ENCODE measurements at places on chromosomes 2 and 18. TPM values are rescaled to one million over a fixed set of nuclear protein-coding genes. Genes with fewer than 3 reads are reported as not detected.
A peak's percentile ranks its signal among the peaks of the same experiment; 100 is the strongest.

DNA sequence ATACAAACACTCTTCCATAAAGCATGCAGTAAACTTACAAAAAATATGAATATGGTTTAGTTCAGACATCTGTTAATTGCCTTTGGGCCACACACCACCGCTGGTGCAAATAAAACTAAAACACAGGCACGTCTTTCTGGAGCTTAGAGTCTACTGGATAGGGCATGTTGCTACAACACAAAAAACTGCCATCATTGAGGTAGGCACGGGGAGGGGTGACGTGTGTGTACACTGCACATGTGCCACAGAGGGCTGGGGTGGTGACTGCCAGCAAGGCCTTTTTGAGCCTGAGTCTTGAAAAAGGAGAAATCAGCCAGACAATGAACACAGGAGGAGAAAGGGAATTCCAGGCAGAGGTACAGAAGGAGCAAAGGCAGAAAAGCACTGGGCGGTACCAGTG, 5.1 kb downstream of the SERPINE2 start:
- H3K27me3 ChIP-seq = peaks cover 24% of the 10 kb centered on the region
- H3K4me3 ChIP-seq = no peak overlapping the region
- no peak for DNase-seq
- peaks cover 3% of the 10 kb centered on the region for H3K36me3 ChIP-seq
- H3K4me1 ChIP-seq = peaks cover 40% of the 10 kb centered on the region

Gene C2orf66
- total RNA-seq = 0.20 TPM

DNA sequence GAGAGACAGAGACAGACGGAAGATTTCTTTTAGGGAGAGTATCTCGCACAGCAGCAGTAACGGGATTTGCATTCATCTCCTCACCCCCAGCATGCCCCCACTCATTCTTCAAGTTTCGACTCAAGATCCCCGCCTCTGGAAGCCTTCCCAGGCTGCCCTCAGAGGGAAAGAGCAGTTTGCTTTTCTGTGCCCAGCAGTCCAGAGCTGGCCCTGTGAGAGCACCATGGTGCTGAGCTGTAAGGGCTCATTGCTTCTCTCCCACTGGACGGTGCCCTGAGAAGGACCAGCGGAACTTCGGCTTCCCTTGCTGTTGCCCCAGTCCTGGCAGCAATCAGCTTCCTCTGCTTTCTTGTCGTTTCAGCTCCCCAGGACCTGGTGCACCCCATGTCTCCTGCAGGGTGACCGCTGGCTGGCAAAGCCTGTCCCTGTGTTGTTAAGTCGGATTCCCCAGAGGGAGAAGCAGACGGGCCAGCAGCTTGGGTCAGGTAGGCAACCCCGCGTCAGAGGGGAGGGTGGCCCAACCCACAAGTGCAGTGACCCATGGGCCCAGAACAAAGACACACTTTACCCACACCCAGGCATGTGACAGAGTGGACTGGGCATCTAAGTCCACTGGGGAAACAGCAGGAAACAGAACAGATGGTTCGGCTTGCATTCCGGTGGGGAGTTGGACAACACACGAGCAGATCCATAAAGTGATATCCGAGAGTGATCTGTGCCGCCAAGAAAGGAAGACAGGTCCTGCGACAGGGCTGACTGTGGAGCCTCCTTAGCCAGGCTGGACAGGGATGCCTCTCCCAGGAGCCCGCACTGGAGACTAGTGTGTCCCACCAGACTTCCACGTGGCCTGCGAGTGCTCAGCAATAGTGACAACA, 36.6 kb downstream of the TMEM177 start:
- no peak overlapping the region for H3K27ac ChIP-seq
- DNase-seq = no peak
- no peaks in the 10 kb centered on the region for H3K36me3 ChIP-seq
- no peaks in the 10 kb centered on the region for H3K4me1 ChIP-seq
- no peaks in the 10 kb centered on the region for H3K27me3 ChIP-seq
- no peak overlapping the region for H3K4me3 ChIP-seq

Gene GDF7
- not detected for total RNA-seq

DNA sequence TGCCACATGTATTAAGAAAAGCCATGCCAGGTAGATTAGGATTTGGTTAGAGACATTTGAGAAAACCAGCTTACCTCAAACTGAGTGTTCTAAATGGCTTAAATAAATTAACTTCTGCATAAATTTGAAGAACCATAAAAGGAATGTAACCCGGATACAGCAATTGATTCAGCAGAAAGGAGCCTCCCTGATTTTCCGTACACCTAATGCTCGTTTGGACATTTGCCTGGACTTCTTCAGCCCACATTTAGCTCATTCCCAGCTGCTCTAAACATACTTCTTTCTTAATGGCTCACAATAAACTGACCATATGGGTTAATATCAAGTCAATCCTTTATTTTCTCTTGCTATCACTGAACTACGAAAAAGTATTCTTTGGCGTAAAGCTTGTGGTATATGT, 392.4 kb downstream of the ZNF516 start:
- H3K4me3 ChIP-seq = no peak overlapping the region
- no peak overlapping the region for H3K27ac ChIP-seq
- no peaks in the 10 kb centered on the region for H3K4me1 ChIP-seq
- no peaks in the 10 kb centered on the region for H3K27me3 ChIP-seq

Gene UNC80
- total RNA-seq = not detected

GRCh38 chr2:11679486-11680181, 9.6 kb upstream of the NTSR2 start:
- DNase-seq = no peak
- no peaks in the 10 kb centered on the region for H3K36me3 ChIP-seq
- peaks cover 5% of the 10 kb centered on the region for H3K4me1 ChIP-seq
- H3K4me3 ChIP-seq = no peak overlapping the region
- H3K27me3 ChIP-seq = peaks cover 34% of the 10 kb centered on the region

DNA sequence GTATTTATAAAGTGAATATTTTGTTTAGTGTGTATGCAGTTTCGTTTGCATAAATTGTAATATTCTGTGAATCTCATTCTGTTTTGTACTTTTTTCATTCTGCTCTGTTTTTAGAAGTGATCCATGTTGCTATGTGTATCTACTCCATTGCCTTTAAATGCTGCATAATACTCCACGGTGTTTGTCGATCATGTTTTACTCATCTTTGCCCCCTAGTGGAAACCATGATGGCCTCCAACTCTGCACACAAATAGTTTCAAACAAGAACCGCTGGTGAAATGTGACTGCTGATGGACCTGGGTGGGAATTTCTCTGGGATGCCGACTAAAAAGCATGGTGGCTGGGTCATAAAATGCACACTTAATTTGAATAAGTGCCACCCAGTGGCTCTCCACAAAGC, 32.0 kb upstream of the SKOR2 start:
- H3K27ac ChIP-seq = no peak overlapping the region
- H3K4me1 ChIP-seq = no peaks in the 10 kb centered on the region
- no peak overlapping the region for H3K4me3 ChIP-seq
- H3K36me3 ChIP-seq = no peaks in the 10 kb centered on the region
- no peaks in the 10 kb centered on the region for H3K27me3 ChIP-seq
- no peak for DNase-seq

GRCh38 chr2:151067658-151068369, 193.8 kb downstream of the RBM43 start:
- peaks cover 1% of the 10 kb centered on the region for H3K27me3 ChIP-seq
- H3K4me3 ChIP-seq = no peak overlapping the region

DNA sequence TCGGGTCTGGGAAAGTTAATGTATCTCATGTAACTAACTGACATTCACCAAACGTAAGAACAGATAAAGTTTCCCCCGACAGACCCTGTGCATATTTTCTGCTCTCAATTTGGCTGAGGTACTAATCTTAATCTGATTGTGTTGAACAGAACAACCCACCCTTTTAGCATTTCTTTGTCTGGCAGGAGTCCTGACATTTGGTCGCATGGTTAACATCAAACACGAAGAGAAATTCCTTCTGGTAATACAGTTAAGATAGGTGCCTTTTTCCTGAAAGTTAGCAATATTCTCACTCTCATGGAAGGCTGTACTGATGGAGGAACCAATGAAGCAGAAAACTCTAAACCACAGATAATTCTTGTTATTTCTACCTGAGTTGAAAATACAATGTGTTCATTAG, 520.8 kb downstream of the PARD3B start:
- DNase-seq = no peak
- H3K27ac ChIP-seq = no peak overlapping the region
- peaks cover 5% of the 10 kb centered on the region for H3K4me1 ChIP-seq
- H3K36me3 ChIP-seq = peaks cover 15% of the 10 kb centered on the region
- no peak overlapping the region for H3K4me3 ChIP-seq

- peaks cover 56% of the 10 kb centered on the region for H3K4me1 ChIP-seq
- H3K27me3 ChIP-seq = no peaks in the 10 kb centered on the region
- no peak overlapping the region for H3K27ac ChIP-seq
- H3K4me3 ChIP-seq = no peak overlapping the region
Observed at GRCh38 chr18:8615397-8616027, 6.3 kb downstream of the RAB12 start.

Gene CXCR4
- 147 TPM for total RNA-seq

Gene POTEC
- not detected for total RNA-seq

- H3K4me1 ChIP-seq = no peaks in the 10 kb centered on the region
- H3K27me3 ChIP-seq = peaks cover 40% of the 10 kb centered on the region
- no peak for DNase-seq
Observed at GRCh38 chr2:27255187-27255586, 7.7 kb downstream of the SLC30A3 start.

Gene C1QL2
- total RNA-seq = not detected

Gene GNAL
- total RNA-seq = 0.27 TPM

Gene NCK2
- 73.3 TPM for total RNA-seq

Gene SLC40A1
- 2.6 TPM for total RNA-seq

DNA sequence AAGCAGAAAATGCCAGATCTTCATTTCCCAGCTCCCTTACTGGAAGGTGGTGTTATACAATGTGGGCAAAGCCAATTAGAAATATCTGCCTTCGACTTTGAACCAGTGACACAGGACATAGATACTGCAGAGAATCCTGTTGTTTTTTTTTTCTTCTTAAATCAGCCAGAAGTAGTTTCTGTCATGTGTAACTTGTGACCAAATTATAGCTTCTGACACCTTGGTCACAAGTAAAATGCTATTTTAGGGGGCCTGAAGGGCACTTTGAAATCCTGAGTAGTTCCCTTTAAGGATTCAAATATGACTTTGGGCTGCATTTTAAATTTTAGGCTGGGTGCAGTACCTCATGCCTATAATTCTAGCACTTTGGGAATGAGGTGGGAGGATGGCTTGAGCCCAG, 89.0 kb upstream of the TLK1 start:
- H3K4me1 ChIP-seq = peaks cover 58% of the 10 kb centered on the region
- no peak for DNase-seq
- H3K4me3 ChIP-seq = no peak overlapping the region
- peak overlapping the region; percentile 68 for H3K27ac ChIP-seq

- no peaks in the 10 kb centered on the region for H3K27me3 ChIP-seq
- no peak for DNase-seq
- no peaks in the 10 kb centered on the region for H3K36me3 ChIP-seq
- H3K4me1 ChIP-seq = no peaks in the 10 kb centered on the region
- no peak overlapping the region for H3K4me3 ChIP-seq
Observed at GRCh38 chr18:42781298-42781815, 334.1 kb downstream of the RIT2 start.

DNA sequence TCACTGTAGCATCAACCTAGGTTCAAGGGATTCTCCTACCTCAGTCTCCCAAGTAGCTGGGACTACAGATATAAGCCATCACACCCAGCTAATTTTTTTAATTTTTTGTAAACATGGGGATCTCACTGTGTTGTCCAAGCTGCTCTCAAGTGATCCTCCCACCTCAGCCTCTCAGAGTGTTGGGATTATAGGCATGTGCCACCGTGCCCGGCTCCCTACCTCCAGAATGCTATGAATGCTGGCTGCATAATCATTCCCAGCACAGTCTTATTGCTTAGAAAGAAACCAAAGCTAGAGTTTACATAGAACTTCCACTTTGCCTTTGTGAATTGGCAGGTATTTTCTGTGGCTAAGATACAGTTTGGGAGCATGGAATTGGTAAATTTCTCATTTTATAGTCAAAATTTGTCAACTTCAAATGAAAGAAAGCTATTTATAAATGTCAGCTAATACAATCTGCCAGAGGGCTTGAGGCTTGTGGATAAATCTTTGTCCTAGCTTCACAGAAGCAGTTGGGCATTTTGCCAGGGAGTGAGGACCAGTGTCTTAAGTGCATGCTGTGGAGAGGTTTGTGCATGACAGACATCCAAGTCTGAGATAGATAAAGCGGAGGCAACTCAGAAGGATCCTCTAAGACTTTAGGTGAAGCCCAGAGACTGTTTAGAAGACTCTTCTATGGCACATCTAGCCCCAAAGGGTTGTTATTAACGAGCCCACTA, 175.4 kb downstream of the ANTXR1 start:
- H3K27me3 ChIP-seq = peaks cover 19% of the 10 kb centered on the region
- no peak overlapping the region for H3K4me3 ChIP-seq
- H3K27ac ChIP-seq = no peak overlapping the region

- H3K4me1 ChIP-seq = no peaks in the 10 kb centered on the region
- no peak overlapping the region for H3K27ac ChIP-seq
- no peaks in the 10 kb centered on the region for H3K36me3 ChIP-seq
- H3K4me3 ChIP-seq = no peak overlapping the region
- H3K27me3 ChIP-seq = no peaks in the 10 kb centered on the region
Observed at GRCh38 chr2:133333181-133333580, 235.1 kb downstream of the NCKAP5 start.

DNA sequence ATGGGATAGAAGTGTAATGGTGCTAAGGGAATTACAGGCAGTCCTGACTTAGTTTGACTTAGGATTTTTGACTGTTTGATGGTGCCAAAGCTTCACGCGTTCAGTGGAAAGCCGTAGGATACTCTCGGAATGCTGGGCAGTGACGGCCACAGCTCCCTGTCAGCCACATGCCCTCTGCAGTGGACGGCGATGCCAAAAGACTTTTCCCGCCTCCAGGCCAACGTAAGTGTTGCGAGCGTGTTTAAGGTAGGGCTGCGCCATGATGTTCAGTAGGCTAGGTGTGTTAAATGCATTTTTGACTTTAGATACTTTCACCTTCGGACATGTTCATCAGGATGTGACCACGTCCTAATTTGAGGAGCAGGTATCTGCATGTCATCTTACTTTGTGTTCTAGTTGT, 63.4 kb downstream of the DCDC2C start:
- H3K36me3 ChIP-seq = no peaks in the 10 kb centered on the region
- peaks cover 3% of the 10 kb centered on the region for H3K27me3 ChIP-seq
- H3K27ac ChIP-seq = no peak overlapping the region
- no peak for DNase-seq

Gene C2orf92
- total RNA-seq = 7.2 TPM

Gene C2orf78
- not detected for total RNA-seq

- no peak overlapping the region for H3K27ac ChIP-seq
- H3K27me3 ChIP-seq = peaks cover 25% of the 10 kb centered on the region
- peaks cover 5% of the 10 kb centered on the region for H3K4me1 ChIP-seq
- no peak overlapping the region for H3K4me3 ChIP-seq
Observed at GRCh38 chr2:177929662-177930522, 142.7 kb downstream of the PDE11A start.

Gene MALL
- 0.19 TPM for total RNA-seq

GRCh38 chr2:172823261-172823850, 87.7 kb downstream of the RAPGEF4 start:
- H3K36me3 ChIP-seq = no peaks in the 10 kb centered on the region
- no peak overlapping the region for H3K27ac ChIP-seq
- no peaks in the 10 kb centered on the region for H3K4me1 ChIP-seq
- peaks cover 14% of the 10 kb centered on the region for H3K27me3 ChIP-seq
- DNase-seq = no peak
